Kasumi-1 (cell line): ENCODE measurements at places on chromosomes 1 and 21.

- DNase-seq, result peak; percentile 70
Measured at GRCh38 chr1:58884706-58885661, 101.1 kb upstream of the JUN start.

- DNase-seq, result no peak
Measured at GRCh38 chr1:214609692-214610091, 6.7 kb downstream of the CENPF start.

GRCh38 chr1:65469126-65469888 is 48.8 kb downstream of the LEPR start:
- DNase-seq, result no peak

- DNase-seq, result no peak
Measured at GRCh38 chr1:64084451-64084850, 119.0 kb upstream of the UBE2U start.

GRCh38 chr1:5349526-5349925 is 642.7 kb downstream of the NPHP4 start:
- no peak for DNase-seq

GRCh38 chr1:228930479-228930957 is 195.2 kb downstream of the RHOU start:
- no peak for DNase-seq

DNA sequence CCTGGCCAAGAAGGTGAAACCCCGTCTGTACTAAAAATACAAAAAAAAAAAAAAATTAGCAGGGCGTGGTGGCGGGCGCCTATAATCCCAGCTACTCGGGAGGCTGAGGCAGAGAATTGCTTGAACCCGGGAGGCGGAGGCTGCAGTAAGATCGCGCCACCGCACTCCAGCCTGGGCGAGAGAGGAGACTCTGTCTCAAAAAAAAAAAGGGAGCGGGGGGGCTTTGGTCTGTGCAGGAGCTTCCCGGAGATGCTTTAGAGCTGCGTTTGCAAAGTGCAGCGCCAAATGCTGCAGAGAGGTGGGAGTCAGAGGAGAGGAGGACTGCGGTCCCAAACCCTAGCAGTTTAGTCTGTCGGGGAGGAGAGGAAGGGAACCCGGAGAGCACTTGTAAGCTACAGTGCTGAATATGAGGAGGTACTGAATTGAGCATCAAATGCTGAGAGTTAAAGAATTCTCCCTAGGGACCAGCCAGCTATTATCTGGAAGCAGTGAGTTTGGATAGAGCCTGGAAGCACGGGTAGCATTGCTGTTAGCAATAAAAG is 569 bp downstream of the FALEC start:
- DNase-seq, result peak; percentile 57

DNA sequence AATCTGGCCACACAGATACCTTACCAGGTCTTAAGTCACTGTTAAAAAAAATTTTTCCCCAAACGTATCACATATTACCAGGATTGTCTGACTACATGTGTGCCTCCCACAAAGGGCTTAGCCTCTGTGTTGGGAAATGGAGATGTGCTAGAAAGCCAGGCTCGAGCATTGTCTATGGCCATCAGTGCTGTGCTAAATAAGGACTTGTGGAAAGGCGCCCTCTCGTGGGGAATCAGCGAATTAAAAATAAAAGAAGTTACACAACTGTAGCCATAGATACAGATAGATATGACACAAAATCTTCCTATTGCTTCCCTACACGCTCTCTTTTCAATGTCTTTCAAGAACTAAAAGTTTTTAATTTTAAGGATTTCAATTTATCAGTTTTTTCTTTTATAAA is 47.5 kb upstream of the CRNN start:
- peak; percentile 80 for DNase-seq

- no peak for DNase-seq
Measured at GRCh38 chr1:204959374-204959773, 83.6 kb upstream of the CNTN2 start.

DNA sequence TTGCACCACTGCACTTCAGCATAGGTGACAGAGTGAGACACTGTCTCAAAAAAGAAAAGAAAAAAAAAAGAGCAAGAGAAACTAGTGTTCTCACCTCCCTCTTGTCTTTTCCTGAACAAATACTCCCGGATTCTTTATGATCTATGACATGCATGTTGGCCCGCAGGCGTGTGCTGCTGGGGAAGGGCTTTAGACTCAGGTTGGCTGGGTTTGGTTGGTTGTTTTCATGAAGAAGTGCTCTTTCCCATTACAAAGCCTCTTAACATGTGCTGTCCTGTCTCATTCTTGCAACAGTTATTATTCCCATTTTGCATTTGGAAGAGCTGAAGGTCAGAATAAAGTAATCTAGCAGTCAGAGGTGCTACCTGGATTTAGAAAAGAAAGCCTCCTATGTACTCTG is 79.5 kb downstream of the TRABD2B start:
- no peak for DNase-seq

- no peak for DNase-seq
Measured at GRCh38 chr21:39489380-39489924, 37.7 kb downstream of the SH3BGR start.

DNA sequence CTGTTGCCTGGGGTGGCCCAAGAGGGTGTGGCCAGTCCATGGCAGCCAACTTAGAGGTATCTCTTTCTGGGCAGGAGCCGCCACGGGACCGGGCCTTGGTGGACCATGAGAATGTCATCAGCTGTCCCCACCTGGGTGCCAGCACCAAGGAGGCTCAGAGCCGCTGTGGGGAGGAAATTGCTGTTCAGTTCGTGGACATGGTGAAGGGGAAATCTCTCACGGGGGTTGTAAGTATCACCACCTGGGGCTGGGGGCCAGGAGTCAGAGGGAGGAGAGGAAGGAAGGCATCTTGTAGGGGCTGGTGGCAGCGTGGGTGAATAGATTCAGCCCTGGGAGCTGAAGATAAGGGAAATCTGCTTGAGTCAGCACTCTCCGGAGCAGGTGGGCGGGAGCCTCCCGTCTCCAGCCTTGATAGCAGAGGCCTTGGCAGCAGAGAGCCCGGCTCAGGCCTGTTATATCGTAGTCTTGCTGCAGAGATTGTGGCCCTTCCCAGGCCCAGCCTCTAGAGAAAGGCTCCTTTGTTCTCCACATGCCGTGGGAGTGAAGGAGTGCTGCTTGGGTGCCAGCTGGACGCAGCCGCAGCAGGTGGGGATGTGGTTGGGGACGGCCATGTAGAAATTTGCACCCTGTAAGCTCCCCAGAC is 25.4 kb downstream of the PHGDH start:
- no peak for DNase-seq

- DNase-seq, result peak; percentile 11
Measured at GRCh38 chr1:205013683-205014367, 29.2 kb upstream of the CNTN2 start.

GRCh38 chr1:193114485-193115095 is 7.2 kb upstream of the CDC73 start:
- no peak for DNase-seq

- no peak for DNase-seq
Measured at GRCh38 chr1:29983321-29983720, 740.1 kb downstream of the MATN1 start.

DNA sequence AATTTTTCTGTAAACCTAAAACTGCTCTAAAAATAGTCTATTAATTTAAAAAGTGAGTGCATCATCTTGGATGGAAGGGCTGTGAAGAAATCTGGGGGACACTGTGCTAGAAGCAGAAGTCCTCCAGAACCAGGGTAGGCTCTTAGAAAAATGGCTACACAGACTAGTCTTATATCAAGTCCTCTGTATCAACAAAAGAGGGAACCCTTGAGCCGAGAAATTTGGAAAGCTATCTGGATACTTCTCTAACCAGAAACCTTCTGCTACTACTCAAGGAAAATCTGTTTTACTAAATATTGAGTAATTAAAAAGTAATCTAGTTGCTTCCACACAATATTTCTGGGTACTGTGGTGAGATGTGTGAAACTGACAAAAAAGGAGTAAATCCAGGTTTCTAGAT is 92.1 kb downstream of the WDR3 start:
- no peak for DNase-seq

GRCh38 chr21:41891132-41891531 is 12.0 kb upstream of the PRDM15 start:
- no peak for DNase-seq
